ENCODE measurements at places on chromosomes 16 and 17.

DNA sequence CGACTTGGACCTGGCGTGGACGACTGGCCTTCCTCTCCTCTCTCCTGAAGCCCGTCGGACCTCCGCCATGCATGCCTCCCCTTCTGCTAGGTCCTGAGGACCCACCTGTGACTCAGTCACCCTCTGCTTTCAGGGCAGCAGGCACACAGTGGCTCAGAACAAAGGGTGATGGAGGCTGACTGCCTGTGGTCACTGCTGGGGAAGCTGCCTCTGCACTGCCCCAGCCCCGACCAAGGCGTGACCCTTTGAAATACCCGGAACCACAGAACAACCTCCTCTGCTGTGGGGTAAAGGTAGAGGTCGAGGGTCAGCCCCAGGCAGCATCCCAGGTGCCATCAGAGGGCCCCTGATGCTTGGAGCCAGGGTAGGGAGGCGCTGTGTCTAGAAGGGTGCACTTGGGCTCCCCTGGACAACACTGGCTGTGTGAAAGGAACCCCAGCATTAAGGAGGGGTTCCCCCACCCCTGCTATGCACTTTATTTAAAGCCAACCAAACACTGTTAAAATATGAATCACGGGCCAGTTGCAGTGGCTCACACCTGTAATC is 12.5 kb upstream of the SLC4A1 start:
- no peak for DNase-seq

DNA sequence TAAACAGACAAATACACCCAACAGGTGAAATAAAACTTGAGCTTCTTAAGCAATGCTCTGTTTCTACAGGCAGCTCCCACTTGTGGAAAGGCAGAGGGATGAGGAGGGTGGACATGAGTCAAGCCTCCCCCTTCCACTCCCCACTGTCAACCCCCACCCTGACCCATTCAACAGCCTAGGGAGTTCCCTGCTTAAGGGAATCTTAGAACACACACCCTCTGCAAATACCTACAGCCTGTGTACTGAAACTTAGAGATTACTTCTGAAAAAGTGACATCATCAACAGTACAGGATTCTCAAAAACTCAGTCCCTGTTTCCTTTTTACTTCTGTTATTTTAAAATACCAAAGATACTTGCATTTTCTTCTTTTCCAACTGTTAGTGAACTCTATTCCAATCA is 345.4 kb downstream of the SOX9 start:
- no peak for DNase-seq

GRCh38 chr16:51405361-51405760 is 254.3 kb upstream of the SALL1 start:
- no peak for DNase-seq

DNA sequence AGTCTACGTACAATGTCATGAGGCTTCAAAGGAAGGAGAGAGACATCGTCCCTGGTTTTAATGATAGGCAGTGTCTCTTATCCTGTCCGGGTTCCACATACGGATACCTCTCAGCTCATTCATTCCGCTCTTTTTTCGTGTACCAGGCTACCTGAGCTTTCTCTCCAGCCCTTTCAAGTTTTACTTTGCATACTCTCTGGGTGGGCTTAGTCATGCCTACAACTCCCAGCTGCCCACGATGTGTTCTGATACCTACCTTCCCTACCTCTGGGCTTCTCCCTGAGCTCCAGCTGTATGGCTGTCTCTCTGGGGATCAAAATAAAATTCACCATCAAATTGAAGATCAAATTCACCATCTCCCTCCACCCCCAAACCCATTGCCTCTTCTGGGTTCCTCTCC is 354.0 kb upstream of the EEF2KMT start:
- DNase-seq = no peak

- DNase-seq = no peak
Observed at GRCh38 chr16:19274165-19274797, 11.2 kb upstream of the CLEC19A start.

DNA sequence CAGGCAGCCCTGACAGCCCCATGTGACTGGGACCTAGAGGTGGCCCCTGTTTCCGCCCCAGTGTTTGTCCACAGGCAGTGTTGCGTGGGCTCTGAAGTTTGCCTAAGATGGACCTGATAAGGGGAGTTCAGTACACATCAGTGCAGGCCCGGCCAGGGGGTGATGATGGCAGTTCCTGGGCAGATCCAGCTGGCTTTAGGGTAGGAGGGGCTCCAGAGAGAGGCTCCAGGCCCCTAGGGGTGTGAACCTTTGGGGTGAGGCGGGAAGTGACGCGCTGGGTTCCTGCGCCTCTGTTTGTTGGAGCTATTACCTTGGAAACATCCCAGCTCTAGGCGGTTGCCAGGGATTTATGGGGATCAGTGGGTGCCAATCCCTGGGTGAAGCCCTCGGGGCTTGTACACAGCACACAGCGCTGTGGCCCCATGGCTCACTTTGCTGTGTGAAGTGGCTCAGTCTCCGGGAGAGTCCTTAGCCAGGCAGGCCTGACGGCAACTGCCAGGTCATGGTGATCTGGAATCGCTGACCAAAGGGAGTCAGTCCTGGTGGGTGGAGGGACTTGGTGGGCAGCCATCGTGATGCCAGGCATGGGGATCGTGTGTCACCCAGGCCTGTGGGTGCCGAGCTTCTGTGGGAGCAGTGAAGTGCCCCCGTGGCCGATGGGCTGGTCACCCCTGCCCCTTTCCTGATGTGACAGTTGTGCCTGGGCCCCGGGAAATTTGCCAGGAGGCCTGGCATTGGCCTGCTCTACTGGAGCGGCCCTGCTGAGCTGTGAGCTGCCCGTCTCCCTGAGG is 146.1 kb downstream of the SEC14L1 start:
- no peak for DNase-seq

GRCh38 chr17:42067371-42068091 is 17.1 kb upstream of the C17orf113 start:
- DNase-seq = peak; percentile 88

- DNase-seq = no peak
Observed at GRCh38 chr16:57413733-57414132, 9.2 kb downstream of the CCL17 start.

GRCh38 chr17:40495140-40495539 is 6.3 kb downstream of the TNS4 start:
- DNase-seq = no peak

GRCh38 chr17:57001541-57001940 is 23.6 kb downstream of the SCPEP1 start:
- no peak for DNase-seq

DNA sequence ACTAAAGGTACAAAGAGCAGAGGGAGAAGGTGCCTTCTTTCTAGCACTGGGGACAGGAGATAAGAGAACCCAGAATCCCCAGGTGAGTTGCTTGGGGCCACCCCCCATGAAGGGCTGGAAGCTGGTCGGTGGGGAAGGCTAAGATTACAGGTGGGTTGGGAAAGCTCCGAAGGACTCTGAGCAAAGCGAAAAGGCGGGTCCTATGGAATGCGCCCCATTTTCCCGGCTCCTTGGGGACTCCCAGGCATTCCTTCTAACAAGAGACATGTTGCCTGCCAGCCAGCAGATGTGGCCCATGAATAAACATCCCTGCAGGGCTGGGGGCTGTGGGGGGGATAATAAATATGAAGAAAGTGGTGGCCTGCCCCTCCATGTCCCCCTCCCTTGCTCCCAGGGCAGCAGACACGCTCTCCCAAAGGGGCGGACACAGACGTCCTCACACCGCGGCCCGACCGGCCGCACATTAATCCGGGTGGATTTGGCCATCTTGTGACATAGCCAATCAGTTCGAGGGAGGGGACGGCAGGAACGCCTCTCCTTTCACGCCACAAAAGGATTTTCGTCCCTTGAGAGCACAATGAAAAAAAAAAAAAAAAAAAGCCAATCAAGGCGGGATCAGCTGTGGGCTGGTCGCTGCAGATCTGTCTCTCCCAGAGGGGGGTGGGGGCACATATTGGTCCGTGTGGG is 98.5 kb downstream of the SOX9 start:
- DNase-seq = no peak

GRCh38 chr17:1521086-1521640 is 4.8 kb upstream of the INPP5K start:
- no peak for DNase-seq

GRCh38 chr17:69856946-69857345 is 218.1 kb upstream of the KCNJ16 start:
- no peak for DNase-seq

- no peak for DNase-seq
Observed at GRCh38 chr16:88718178-88718577, 11.9 kb downstream of the CTU2 start.

DNA sequence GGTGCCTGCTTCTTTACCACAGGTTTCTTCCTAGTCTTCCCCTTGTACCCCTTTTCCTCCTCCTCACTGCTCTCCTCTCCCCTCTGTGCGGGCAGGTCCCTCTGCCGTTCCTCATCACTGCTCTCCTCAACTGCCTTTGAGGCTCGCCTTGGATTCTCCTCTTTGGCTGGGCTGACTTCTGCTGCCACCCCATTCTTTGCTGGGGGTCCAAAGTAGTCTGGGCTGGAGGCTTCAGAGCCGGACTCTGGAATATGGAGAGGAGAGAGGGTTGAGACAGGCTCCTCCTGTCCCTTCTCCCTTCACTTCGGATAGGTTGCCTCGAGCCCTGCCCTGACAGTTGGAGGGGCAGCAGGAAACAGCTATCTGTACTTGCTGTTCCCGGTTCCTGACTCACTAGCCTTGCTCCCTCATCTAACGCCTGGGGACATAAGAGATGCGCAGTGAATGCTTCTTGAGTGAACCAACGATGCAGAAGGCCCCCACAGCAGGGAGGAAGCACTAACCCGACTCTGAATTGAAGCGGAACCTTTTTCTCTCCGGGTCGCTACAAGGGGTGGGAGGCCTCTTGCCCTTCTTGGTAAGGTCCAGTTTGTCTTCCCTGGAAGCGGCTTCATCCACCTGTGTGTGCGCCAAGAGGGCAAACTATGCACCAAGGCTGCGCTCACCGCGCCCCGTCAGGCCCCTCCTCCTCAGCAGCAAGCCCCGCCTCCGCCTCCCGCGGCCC is 655 bp downstream of the HIRIP3 start:
- peak; percentile 89 for DNase-seq

GRCh38 chr16:67967958-67968399 is 458 bp downstream of the SLC12A4 start:
- no peak for DNase-seq

DNA sequence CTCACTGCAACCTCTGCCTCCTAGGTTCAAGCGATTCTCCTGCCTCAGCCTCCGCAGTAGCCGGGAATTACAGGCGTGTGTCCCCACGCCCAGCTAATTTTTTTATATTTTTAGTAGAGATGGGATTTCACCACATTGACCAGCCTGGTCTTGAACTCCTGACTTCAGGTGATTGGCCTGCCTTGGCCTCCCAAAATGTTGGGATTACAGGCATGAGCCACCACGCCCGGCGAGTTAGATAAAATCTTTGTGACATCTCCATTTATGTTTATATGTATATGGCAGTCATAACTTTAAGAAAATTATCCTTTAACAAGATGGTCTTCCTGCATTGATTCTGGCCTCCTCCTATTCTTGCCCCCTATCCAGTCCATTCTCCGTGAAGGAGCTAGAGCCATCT is 24.0 kb downstream of the CCDC42 start:
- DNase-seq = peak; percentile 70

DNA sequence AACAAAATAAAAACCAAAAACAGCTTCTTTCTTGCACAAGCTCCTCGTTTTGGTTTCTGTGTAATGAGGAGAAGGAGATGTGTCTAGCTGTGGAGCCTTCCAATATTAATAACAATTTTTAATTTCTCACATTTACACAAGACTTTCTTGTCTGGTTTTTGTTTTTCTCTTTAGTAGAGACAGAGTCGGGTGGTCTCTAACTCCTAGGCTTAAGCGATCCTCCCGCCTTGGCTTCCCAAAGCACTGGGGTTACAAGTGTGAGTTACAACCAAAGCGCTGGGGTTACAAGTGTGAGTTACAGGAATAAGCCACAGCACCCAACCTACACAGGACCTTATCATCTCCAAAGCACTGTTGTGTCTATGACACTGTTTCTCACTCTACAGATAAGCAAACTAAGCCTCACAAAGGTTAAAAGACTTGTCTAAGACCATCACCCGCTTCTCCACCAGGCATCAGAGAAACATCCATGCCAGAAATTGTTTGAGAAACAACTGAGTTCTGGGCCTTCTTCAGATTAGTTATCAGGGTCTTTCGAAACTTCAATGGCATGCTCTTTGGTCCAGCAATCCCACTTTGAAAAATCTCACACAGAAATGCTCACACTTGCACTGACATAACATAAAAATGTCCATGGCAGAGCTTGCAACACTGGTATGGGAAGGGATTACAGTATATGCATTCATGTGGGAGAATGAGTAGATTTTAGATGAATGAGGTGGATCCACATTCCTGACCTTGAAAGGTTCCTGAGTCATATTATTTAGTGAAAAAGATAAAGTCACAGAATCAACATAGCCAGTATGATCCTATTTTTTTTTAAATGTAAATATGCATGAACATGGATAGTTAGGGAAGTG is 3.9 kb downstream of the ABAT start:
- DNase-seq = no peak

GRCh38 chr17:45440161-45440778 is 7.6 kb upstream of the ARHGAP27 start:
- peak; percentile 23 for DNase-seq

GRCh38 chr17:17502741-17503565 is 6.8 kb upstream of the RASD1 start:
- DNase-seq = no peak

GRCh38 chr16:72835086-72835485 is 212.8 kb downstream of the ZFHX3 start:
- DNase-seq = no peak
